ENCODE measurements at places on chromosomes 3 and 15. TPM values are rescaled to one million over a fixed set of nuclear protein-coding genes. Genes with fewer than 3 reads are reported as not detected.

GRCh38 chr3:143548393-143548792, 299.9 kb downstream of the SLC9A9 start:
- no peak for DNase-seq

- no peak for DNase-seq
These were observed 241.3 kb downstream of the NEK10 start for GRCh38 chr3:27127879-27128278.

- no peak for DNase-seq
These were observed 82.7 kb downstream of the ROBO1 start for GRCh38 chr3:79685108-79685507.

- no peak for DNase-seq
These were observed 592.2 kb downstream of the FHIT start for GRCh38 chr3:60659098-60659497.

GRCh38 chr3:128697341-128697740, 28.6 kb upstream of the RAB7A start:
- DNase-seq, result no peak

- no peak for DNase-seq
These were observed 12.0 kb upstream of the PLXNA1 start for GRCh38 chr3:126970921-126971320.

DNA sequence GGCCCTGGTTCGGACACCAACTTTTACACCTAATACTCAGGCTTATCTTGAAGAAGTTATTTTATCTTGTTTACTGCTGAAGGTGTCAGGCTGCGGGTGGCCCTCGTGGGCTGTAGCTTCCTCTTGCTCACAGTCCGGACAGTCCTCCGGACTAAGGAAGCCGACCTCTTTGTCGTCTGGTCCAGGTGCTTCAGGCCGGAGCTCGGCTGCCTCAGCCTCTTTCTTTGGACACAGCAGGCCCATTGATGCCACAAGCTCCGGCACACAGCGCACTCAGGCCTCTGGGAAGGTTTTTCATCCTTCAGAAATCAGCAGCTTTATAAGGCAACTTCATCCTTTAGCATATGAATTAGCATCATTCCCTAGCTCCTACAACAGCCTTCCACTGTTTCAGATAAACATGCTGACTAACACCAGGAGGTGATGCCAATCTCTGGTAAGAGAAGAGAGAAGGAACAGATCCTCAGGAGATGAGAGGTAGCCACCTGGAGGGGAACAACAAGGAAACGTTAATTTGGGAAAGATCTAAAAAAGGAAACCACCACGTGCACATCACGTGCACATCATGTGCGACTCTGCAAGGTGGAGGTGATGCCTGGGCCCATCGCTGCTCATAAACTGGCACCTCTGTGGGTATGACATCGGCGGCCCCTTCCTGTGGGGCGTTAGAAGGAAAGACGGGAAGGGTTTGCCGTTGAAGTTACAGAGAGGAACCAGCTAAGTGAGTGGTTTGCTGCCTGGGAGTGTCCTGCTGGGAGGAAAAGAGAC, 4.4 kb upstream of the CHAC1 start:
- DNase-seq, result no peak

DNA sequence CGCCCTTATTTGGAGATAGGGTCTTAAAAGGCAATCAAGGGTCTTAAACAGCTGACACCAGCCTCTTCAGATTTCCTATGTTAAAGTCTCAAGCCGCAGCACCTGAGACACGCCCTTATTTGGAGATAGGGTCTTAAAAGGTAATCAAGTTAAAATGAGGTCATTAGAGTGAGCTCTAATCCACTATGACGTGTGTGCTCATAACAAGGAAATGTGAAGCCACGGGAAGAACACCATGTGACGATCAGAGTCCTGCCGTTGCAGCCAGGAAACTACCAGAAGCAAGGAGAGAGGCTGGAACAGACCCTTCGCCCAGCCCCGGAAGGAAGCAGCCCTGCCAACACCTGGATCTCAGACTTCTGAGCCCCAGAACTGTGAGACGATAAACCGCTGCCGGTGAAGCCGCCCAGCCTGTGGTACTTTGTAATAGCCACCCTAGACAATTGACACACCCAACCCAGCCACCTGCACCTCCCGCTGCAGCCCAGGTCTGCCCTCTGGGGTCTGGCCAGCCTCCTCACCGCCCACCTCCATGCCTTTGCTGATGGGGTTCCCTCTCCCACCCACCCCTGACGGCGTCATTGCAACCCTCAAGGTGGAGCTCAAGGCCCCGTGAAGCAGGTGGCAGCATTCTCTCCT, 137.9 kb downstream of the MEGF11 start:
- no peak for DNase-seq

GRCh38 chr3:126528800-126529541, 5.0 kb downstream of the CHST13 start:
- no peak for DNase-seq

DNA sequence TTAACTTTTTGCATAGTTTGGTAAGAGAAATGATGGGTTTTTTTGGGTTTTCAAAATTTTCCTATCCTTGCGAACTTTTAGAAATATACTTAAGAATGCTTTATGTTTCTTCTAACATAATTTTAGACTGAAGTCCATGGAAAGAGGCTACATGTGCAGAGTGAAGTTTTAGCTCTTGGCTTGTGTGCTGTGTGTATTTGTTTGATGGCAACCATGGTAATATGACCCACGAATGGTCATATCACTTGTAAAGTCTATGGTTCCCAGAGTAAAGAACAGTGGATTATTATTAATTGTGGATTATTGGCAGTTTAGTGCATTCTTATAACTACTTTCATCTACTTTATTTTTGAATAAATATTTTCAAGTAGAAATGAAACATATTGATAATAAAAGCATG, 124.0 kb upstream of the GOLGA6L4 start:
- no peak for DNase-seq

DNA sequence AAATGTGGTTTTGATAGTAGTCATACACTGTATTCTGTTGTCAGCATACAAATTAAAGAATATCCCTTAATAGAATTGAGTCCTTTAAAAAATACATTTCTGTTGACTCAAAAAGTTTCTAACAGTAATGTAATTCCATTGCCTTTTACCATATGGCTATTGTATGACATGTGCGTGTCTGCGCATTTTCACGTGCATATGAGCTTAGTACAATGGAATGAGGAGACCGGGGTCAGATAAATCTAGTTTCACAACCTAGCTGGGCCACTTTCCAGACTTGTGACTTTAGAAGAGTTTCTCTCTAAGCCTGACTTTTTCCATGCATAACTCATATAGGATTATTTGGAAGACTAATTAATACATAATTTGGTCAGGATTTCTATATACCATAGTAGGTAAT, 38.7 kb downstream of the ZBTB38 start:
- DNase-seq, result no peak

- DNase-seq, result no peak
These were observed 20.3 kb downstream of the CAND2 start for GRCh38 chr3:12816521-12817342.

DNA sequence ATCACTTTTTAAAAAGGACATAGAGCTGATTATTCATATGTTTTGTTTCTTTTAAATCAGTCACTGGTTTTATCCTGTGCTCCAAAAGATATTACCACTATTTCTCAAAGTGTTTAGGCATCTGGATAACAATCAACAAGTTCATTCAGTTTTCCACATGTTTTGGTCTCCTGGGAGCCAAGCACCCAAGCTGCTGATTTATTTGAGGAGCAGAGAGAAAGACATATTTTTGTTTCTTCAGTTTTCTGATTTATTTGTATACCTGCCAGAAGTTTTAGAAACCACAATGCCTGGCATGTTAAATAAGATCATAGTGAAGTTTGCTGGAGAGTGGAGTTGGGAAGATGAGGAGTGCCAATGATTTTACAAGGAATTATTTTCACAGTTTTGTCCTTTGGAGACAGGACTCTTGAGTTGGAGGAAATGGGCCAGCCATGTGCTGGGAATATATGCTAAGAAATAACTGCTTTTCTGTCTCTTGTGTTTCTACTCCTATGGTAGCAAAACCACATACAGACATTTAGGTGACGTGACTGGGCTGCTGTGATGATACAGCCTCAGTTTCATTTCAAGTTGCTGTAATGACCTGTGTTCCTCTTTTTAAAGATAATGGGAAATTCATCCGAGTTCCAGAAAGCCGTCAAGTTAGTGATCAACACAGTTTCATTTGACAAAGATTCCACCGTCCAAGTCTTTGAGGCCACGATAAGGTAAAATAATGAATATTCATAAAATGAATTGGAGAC, 11.7 kb downstream of the EDEM1 start:
- no peak for DNase-seq

DNA sequence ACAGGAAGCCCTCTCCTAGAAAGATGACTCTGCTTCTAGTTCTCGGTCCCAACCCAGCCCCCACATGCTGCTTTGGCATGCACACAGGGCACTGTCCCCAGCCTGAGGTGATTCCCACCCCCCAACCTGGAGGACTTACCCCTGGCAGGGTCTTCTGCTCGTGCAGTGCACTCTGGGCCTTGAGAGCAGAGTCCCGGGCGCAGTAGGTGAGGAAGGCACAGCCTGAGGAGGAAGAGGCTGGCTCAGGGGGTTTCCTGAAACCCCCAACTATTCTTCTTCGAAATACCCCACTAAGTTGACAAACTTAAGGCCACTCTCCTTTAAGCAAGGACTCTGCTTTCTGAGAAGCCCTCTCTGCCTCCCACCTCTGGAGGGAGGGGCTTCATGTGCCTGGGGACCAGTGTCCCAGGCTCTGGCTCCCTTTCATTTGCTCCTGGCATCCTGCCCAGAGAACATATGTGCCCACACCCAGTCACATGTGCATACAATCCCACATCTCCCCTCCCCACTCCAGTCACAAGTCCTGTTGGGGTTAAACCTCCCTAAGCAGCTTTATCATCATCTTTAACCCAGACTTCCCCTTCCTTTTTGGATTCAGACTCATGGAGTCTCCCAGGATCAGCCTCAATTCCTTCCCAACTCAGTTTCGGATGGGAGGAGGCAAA, 4.1 kb downstream of the CELF6 start:
- DNase-seq, result no peak

DNA sequence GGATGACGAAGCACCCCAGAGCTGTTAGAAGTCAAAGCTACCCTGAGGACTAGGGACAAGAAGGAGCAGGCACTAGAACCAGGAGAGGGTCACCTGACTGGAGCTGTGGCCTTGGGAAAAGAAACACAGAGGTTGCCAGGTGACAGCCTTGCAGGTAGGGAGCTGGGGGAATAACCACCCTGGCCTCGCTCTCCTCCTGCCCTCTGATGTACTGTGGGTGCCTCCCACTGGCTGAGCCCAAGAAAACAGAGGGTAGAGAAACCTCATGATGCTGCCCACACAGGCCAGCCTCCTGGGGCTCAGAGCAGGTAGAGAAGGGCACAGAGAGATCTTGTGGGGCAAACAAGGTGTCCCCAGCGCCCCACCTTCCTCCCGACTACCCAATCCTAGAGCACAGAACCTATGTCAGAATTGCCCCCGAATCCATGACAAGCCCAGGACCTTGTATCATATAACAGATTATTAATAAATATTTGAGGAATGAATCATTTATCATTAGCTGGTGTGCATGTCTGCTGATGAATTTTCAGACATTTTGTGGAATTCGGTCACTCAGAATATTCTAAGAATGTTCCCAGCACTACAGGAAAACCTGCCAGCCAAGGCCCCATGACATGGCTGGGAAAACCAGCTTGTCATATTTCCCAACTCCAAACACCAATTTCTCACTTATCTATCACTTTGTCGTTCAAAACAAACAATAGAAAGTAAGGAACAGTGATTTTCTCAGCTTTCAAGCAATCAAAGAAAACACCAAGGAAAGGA, 59.8 kb upstream of the MEX3B start:
- no peak for DNase-seq

- no peak for DNase-seq
These were observed 116.1 kb downstream of the ATP1B3 start for GRCh38 chr3:141992512-141992911.

GRCh38 chr15:58269455-58270414, 131.6 kb downstream of the AQP9 start:
- DNase-seq, result no peak

DNA sequence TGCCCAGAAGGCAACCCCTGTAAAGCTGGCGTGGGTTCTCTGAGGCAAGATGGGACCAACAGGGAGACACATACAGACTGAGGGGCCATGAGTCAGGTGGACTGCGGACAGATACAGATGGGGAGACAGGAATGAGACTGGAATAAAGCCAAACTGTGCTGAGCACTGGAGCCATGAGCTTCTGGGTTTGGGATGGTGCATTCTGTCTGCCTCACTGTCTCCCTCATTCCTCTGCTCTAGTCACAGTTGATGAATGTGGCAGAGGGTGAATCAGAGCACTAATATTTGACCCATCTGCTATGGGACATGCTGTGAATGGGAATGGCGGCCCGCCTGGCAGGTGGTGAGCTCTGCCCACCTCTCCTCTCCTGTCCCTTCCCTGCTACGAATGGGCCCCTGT, 262.9 kb downstream of the EPHB1 start:
- DNase-seq, result no peak

- peak; percentile 27 for DNase-seq
These were observed 57.5 kb upstream of the PRR23E start for GRCh38 chr3:127135241-127136023.

DNA sequence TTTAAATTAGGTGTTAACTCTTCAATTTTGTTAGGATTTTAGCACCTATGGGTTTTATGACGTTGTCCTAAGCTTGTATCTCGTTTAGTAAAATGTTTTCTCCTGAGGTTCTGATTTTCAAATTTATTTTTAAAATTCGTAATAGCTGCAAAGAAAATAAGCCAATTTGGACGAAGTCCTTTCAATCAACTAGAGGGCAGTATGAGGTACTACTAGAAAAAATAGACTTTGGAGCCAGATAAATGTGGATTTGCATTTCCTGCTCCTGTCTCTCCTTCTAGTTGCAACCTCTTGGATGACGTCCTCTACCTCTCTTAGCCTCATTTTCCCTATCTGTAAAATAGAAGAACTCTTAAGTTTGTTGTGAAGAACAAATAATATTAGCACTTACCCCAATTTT, 81.1 kb downstream of the SLTM start:
- DNase-seq, result no peak

- no peak for DNase-seq
These were observed 116.9 kb downstream of the CADM2 start for GRCh38 chr3:85075663-85076062.

- DNase-seq, result no peak
These were observed 538.6 kb downstream of the NR2F2 start for GRCh38 chr15:96869122-96869521.

GRCh38 chr3:123050666-123051065, 16.2 kb upstream of the PDIA5 start:
- DNase-seq, result no peak

- DNase-seq, result no peak
These were observed 694.7 kb downstream of the ZNF385D start for GRCh38 chr3:21056293-21056692.

GRCh38 chr3:2706144-2706835, 403.9 kb downstream of the IL5RA start:
- no peak for DNase-seq

Gene LMOD3
- total RNA-seq, result 0.16 TPM

Gene ARPIN
- 15.9 TPM for total RNA-seq

Gene PLA2G4E
- not detected for total RNA-seq

Gene LRRN1
- total RNA-seq, result 21.4 TPM

Gene RAD51
- total RNA-seq, result 0.47 TPM

Gene SKOR1
- 0.16 TPM for total RNA-seq

Gene KCNH8
- total RNA-seq, result 13.1 TPM

Gene HCLS1
- 1.9 TPM for total RNA-seq

Gene CPN2
- total RNA-seq, result not detected
